Foreskin keratinocyte (primary cell): ENCODE measurements at places on chromosomes 4 and X.

- DNase-seq: peak; percentile 47
Measured at GRCh38 chr4:158729716-158730559, 6.7 kb upstream of the PPID start.

- no peak for DNase-seq
Measured at GRCh38 chrX:11478911-11479310, 185.7 kb downstream of the AMELX start.

DNA sequence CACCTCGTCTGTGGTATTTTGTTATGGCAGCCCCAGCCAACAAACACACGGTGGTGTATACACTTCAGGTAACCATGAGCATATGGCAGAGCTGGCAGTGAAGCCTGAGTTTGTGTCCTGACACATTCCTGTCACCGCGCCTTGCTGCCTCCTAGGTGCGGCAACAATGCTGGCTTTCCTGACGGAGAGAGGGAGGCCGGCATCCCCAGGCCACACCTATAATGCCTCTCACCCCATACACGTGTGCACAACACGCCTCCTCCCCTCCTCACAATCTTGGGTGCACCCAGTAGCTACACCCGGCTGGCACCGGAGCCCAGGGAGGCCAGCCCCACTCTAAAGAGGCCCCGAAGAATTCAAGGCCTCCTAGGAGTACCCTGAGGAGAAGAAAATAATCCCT is 158.5 kb downstream of the NSUN7 start:
- peak; percentile 87 for DNase-seq

GRCh38 chr4:128284317-128284716 is 3.3 kb downstream of the PGRMC2 start:
- DNase-seq: no peak

- DNase-seq: no peak
Measured at GRCh38 chr4:42440083-42440482, 42.8 kb downstream of the SHISA3 start.

GRCh38 chr4:78551420-78552351 is at the start of gene ANXA3:
Gene ANXA3, plus strand, starts transcription at chr4:78551770. Its CDS starts 2,704 bp downstream, at chr4:78554474.
- no peak for DNase-seq

- DNase-seq: peak; percentile 60
Measured at GRCh38 chr4:99411041-99411440, 24.1 kb downstream of the ADH7 start.

- no peak for DNase-seq
Measured at GRCh38 chr4:6196324-6196723, 4.0 kb downstream of the JAKMIP1 start.

DNA sequence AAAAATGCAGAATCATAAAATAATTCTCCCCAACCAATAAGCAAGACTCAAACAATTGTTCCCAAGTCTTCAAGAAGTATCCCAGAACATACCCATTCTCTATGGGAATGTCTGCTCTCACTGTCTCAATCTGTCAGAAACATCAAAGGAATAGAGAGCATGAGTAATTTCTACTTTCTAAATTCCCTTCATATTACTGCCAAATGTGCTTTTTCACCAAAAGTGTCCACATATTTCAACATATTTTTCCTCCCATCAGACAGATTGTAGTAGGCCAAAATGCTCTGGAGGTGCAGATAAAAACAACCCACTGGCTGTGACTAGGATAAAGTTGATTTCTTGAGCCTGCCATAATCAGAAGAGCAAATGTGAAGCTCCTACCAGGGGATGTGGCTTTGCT is 692.0 kb upstream of the FAM241A start:
- DNase-seq: no peak

- DNase-seq: no peak
Measured at GRCh38 chrX:134721766-134722532, 63.7 kb upstream of the PLAC1 start.

GRCh38 chr4:158870282-158870625 is 101.4 kb downstream of the FNIP2 start:
- DNase-seq: no peak

DNA sequence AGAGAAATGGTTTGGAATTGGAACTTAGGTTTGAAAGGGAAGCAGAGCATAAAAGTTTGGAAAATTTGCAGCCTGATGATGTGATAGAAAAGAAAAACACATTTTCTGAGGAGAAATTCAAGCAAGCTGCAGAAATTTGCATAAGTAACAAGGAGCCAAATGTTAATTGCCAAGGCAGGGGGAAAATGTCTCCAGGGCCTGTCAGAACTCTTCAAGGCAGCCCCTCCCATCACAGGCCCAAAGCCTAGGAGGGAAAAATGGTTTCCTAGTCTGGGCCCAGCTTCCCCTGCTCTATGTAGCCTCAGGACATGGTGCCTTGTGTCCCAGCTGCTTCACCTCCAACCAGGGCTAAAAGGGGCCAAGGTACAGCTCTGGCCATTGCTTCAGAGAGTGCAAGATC is 21.2 kb upstream of the DUSP21 start:
- no peak for DNase-seq

DNA sequence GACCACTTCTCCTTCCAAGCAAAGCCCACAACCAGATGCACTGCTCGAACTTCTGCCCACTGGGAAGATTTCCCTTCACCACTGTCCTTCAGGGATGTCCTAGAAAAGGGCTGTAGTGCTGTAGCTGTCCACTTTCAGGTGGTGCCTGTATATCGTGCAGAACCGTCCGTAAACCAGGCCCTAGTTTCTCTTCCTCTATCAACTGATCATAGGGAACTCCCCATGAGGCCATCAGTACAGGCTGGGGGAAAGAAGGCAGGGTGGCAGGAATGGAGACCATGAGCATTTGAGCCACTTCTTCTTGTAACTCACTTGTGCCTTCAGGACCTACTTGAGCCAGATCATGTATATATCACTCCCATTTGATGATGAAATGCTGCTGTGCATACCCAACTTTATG is 57.3 kb upstream of the FAM9B start:
- no peak for DNase-seq

DNA sequence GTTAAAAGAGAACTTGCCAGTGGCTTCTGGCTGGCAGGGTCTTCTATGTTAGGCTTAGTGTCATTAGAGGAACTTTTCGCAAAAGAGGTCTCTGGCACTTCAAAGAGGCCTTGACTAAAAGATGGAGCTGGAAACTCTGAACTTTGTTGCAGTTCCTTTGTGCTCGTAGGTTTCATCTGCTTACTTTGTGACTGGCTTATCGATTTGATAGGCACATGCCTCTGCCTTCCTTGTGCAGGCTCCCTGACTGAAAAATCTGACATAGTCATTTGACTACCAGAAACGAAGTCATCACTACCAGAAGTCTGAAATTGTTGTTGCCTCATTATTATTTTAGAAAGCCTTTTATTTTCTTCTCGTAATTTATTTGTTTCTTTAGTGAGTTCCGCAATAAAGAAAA is 93.9 kb upstream of the IL13RA1 start:
- DNase-seq: no peak

- DNase-seq: no peak
Measured at GRCh38 chr4:91513326-91513725, 790.4 kb upstream of the GRID2 start.

DNA sequence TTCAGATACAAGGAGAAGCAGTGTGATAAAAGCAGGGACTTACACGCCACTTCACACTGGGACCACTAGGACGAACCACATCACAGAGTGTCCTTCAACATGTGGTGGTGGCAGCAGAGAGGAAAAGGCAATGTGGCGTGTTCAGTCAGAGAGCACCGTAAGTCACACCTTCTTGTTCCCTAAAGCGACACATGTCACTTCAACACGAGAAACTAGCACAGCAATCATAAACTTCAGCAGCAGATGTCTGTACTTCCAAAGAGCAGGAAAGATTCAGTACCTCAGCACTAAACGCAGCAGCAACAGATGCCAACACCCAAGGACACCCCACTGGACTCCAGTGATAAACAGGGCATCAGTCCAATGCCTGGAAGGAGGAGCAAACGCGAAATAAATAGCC is 96.7 kb downstream of the AREG start:
- DNase-seq: no peak

- no peak for DNase-seq
Measured at GRCh38 chr4:53717064-53717549, 125.8 kb upstream of the LNX1 start.

DNA sequence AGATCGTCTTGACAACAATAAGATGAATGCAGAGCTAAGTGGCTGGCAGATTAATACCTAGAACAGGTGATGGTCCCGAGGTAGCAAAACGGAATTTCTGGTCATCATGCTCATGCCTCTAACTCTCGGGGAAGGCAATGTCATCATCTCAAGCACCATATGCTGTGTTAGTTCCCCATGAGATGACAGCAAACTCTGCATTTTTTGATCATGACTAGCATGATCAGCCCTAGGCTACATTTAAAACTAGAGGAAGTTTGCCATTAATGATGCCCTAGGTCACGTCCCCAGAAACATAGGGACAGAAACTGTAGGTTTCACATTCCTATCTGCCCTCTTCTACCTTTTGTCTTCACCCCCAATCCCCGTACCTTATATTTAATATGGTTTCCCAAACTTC is 11.6 kb downstream of the LPAR4 start:
- no peak for DNase-seq

GRCh38 chr4:2818351-2818939 is 25.2 kb upstream of the ADD1 start:
- DNase-seq: no peak

DNA sequence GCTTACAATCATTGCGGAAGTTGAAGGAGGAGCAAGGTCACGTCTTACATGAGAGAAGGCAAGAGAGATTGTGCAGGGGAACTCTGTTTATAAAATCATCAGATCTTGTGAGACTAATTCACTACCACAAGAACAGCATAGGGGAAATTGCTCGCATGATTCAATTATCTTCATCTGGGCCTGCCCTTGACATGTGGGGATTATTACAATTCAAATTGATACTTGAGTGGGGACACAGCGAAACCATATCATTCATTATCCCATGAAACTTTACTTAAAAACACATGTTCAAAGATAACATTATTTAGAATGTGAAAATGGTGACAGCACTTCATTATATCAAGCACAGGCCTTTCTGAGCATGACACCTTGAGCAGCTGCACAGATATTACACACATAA is 1087.8 kb downstream of the C4orf33 start:
- no peak for DNase-seq

GRCh38 chrX:8971116-8971515 is 62.8 kb downstream of the FAM9B start:
- peak; percentile 36 for DNase-seq

GRCh38 chrX:136608295-136608933 is 39.5 kb upstream of the CD40LG start:
- DNase-seq: peak; percentile 6

DNA sequence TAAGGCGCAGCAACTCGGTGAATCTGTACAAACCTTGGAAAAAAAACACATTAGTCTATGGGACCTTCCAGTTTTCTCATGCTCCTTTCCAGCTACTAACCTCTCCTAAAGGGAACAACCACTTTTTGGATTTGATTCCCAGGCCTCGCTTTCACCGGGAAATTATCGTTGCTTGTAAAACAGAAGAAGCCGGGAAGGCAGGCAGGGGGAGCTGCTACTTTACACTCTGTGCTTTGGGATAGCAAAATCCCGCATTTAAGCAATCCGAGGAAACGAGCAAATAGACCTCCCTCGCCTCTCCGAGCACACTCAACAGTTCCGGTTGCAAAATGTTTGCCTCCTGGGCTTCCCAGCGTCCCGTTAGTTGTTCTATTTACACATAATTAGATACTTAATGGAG is 1.2 kb downstream of the CD38 start:
- no peak for DNase-seq

DNA sequence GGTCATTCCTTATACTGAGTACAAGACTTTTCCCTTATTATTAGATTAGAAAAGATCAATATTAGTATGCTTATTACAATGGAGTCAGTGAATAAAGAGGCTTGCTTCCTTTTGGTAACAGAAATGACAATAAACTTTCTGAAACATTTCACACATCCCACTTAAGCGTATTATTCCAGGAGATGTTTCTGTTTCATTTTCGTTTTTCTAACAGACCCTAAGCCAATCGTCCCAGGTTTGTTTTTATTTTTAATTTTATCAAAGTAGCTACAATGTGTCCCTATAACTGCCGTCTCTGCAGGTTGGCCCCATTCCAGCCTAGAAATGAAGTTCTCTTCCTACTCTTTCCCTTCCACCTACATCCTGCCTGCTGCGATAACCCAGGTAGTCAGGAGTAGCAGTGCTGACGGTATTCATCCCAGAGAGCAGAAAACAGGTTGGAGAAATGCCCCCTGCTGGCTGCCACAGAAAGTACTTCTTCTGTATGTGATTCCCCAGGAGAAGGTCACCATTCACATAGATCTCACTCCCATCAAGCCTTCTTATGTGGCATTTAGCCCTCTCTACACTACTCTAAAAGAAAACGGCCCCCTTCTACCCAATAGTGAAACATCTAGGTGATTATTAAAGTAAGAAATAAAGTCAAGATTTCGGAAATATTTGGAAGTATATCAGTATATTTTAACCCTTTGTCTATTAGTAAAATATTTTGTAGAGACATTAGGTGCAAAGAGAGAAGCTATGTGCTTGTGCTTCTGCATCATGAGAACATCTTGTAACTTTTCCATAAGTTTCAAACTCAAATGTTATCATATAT is 40.4 kb downstream of the ENPEP start:
- peak; percentile 61 for DNase-seq

- no peak for DNase-seq
Measured at GRCh38 chrX:48715072-48715471, 18.5 kb downstream of the SUV39H1 start.

GRCh38 chr4:18405054-18405453 is 383.5 kb upstream of the LCORL start:
- no peak for DNase-seq

DNA sequence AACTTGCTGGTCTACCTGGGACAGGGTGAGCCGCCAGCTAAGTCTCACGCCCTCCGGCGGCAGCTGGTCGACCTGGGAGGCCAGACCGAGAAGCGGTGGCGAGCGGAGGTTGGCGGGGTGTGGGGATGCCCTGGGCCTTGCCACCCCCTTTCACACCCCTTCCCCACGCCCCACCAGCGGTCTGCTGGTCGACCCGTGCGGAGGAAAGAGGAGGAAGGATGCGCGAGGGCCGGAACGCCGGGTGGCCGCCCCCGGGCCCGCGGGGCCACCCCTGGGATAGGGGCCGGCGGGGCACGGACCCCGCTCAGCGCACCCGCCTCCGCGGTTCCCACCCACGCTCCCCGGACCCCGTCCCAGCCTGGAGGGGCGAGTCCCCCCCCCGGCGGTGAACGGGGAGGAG is 28.3 kb upstream of the DCAF12L1 start:
- no peak for DNase-seq

DNA sequence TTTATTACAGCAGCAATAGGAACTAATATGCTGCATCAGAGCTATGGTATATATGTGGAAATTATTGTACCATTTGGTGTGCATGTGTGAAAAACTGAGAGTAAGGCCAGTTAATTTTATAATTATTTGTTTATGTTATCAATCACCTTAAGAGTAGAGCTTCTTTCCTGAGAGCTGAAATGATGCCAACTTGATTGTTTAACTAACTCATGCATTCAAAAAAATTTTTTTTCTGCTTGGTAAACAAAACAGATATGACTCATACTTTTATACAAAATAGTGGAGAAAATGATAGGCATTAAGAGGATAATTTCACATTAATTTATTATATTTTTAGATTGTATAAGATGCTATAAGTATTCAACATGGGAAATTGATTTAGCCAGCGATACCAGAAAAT is 622.7 kb downstream of the RAPGEF2 start:
- no peak for DNase-seq
